ENCODE measurements at places on chromosomes 3 and 15.

DNA sequence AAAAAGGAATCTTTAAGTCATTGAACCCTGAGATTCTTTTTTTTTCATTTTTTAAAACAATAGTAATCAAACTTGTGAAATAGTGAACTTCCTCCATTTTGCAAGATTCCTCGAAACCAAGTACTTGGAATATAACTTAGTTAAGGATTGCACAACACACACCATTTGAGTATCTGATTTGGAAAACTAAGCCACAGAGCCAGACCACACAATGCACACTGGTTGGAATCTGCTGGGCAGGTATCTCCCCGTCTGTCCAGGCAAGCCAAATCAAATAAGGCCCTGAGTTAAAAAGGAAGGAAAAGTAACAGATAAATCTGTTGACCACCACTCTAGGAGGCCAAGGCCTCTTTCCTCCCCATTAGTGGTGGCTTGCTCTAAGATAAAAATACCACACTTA is 177.5 kb upstream of the ICE2 start:
- no peak for DNase-seq

DNA sequence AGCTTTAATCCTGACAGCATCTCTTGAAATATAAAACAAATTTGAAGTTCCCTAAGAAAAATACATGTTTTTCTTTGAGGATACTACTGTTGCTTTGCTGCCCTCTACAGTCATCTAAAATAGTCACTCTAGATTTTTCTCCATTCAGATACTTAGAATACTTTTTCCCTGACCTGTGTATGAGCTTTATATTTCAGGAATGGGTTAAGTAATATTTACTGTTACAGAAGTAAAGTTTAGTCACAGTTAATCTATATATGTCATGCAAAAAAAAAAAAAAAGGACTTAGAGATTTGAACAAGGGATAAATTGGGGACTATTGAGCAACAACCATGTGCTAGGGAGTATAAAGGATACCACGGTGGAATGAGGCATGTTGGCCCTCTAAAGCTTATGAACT is 8.8 kb downstream of the NECTIN3 start:
- DNase-seq, result no peak

DNA sequence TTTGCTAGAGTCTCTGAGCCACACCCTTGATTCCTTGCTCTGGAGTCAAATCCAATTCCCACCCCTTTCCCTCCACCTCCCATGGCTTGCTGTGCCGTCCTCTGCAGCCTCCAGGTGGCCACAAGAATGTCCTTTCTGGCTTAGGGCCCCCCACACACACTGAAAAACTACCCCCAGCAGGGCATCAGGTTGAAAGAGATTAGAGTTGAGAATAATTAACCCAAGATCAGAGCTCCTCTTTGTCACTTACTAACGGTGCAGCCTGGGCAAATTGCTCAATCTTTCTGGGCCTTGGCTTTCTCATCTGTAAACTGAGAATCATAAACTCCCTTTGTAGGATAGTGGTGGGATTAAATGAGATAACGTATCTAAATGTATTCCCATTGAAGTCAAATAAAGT is 78.5 kb downstream of the MRPL46 start:
- DNase-seq, result no peak

- no peak for DNase-seq
Measured at GRCh38 chr15:41782371-41783282, 8.3 kb downstream of the MAPKBP1 start.

- DNase-seq, result no peak
Measured at GRCh38 chr3:13879102-13879945, 547 bp downstream of the WNT7A start.
